ENCODE measurements at places on chromosomes 1 and 21.

- DNase-seq = no peak
Measured at GRCh38 chr1:147264158-147264768, 21.8 kb downstream of the CHD1L start.

DNA sequence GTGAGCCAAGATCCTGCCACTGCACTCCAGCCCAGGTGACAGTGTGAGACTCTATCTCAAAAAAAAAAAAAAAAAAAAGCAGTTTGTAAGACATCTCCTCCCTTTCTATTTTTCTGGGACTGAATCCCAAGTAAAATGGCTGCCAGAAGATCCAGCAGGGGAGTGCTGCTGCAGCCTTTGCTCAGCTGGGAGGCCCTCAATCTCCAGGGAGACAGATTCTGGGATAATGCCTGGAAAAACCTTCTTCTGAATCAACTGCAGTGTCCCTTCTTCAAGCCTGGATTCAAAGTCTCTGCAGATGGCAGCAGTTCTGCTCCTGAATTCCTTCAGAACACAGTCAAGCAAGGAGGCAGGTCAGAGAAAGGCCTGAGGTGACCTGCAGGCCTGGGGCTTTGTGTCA is 191.0 kb upstream of the NRIP1 start:
- no peak for DNase-seq

DNA sequence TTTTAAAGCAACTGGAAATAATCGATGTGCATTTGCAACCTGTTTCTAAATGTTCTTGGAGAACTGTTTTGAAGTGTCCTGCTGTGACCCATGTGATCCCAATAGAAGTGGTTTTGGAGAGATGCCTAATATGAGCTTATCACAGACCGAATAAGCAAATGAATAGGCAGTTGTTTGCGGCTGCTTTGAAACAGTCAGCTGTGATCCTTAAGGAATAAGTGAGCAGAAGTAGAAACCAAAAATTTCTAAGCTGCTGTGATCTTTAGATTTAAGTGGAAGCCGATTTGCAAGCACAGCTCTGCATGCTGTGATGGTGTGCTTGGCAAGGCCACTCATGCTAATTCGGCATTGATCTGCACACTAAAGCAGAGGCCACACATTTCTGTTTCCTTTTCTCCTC is 329.5 kb upstream of the DUSP10 start:
- DNase-seq = no peak

DNA sequence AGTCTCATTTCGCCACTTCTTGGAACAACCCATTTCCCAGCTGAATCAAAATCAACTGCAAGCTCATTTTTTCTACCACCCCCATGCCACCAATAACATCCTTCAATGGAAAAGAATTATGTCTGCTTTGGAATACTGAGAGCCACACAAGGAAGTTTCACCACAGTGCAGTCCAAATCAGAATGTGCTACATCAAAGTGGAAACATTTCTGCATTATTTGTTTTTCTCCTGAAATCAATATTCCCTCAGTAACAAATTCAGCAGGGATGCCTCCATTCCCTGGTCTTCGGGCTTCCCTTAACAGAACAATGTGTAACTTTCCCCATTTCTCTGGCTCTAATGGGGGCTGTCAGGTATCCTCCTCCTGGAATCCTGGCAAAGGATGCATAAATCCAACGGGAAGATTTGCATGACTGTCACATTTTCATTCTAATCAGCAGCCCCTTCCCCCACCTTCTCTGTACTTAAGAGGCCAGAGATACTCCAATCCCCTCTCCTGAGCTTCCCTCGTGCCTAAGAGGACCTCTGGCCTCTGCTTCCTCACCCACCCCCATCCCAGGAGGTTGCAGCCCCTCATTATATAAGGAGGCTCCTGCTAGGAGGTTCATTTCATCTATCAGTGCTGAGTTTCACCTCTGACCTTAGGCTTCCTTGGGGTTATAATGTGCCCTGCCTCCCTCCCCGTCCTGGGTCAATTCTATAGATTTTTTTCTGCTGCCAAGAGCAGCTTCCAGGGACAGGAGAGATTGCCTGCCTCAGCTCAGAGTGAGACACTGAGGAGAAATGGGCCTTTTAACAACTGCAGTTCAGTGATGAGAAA is 201.1 kb downstream of the OMA1 start:
- no peak for DNase-seq

GRCh38 chr21:42218836-42219605 is at the start of gene ABCG1:
ABCG1 (plus strand) TSS chr21:42219140; CDS start chr21:42219263, 123 bp downstream.
- DNase-seq = no peak

DNA sequence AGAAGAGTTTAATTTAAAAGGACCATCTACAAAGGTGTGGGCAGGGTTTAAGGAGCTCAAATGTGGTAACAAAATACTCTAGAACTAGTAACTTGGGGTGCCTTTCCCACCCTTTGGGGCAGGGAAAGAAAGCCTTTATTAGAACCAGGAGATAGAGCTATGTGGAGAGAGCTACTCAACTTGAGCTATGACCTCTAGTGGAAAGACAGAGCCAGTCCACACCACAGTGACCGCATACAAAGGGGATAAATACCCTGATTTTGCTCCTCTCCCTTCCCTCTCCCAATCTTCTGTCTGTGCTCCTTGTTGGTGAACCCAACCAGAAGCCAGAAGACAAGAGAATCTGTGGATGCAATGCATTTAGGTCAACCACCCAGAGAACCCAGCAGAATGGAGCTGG is 54.4 kb upstream of the JAK1 start:
- no peak for DNase-seq

DNA sequence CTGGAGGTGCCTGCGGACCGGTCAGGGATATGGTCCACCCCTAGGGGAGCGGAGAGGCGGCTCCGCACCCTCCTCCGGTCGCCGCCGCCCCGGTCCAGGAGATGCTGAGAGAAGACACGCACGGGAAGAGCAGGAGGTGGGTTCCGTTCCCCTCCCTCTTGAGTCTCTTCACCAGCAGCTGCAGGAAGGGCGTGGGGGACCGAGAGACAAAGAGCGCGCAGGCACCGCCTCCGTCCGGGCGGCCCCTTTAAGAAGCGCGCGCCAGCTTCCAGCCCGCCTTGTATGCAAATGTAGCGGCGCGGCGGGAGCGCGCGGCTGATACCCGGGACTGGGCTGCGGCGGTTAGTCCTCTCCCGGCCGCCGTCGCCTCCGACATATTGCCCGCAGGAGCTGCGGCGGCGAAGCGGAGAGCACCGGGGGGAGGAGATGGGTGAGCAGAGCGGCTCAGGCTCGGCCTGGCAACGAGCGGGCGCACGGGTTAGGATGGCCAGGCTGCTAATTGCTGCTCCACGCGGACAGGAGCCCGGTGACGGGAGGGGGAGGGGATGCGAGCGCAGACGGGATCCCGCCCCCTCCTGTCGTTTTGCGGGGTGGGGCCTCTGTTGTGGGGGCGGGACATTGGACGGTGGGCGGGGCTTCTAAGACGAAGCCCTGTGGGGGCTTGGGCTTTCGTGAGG is at the start of gene TMEM39B:
Gene TMEM39B (plus strand): TSS at position 318 of the 677 bp plus-strand sequence. CDS start 109 bp downstream, at position 427.
- DNase-seq = peak; percentile 98

DNA sequence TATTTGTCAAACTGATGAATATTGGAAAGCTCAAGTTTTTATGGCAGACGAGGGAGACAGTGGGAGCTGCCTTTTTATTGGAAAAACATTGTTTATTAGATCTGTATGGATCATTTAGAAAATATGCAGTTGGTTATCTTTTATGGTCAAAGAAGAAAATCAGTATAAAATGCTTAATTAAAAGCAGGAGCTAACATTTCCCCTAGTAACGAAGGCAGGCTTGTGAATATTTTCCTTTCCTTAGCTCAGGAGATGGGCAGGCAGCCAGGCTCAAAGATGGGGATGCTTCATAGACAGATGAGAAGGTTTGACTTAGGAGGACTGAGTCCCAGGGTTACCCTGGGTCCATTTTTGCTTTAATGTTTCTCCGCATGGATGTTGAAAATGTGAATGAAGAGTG is 26.0 kb downstream of the ROR1 start:
- DNase-seq = no peak

- no peak for DNase-seq
Measured at GRCh38 chr1:160665330-160666078, 18.7 kb upstream of the SLAMF1 start.

GRCh38 chr1:208717525-208717924 is 473.3 kb upstream of the PLXNA2 start:
- no peak for DNase-seq

GRCh38 chr1:73491621-73492020 is 706.4 kb downstream of the LRRIQ3 start:
- no peak for DNase-seq

GRCh38 chr1:18542351-18542750 is 61.6 kb downstream of the KLHDC7A start:
- no peak for DNase-seq

GRCh38 chr1:165737196-165737595 is 31.5 kb downstream of the TMCO1 start:
- DNase-seq = no peak

DNA sequence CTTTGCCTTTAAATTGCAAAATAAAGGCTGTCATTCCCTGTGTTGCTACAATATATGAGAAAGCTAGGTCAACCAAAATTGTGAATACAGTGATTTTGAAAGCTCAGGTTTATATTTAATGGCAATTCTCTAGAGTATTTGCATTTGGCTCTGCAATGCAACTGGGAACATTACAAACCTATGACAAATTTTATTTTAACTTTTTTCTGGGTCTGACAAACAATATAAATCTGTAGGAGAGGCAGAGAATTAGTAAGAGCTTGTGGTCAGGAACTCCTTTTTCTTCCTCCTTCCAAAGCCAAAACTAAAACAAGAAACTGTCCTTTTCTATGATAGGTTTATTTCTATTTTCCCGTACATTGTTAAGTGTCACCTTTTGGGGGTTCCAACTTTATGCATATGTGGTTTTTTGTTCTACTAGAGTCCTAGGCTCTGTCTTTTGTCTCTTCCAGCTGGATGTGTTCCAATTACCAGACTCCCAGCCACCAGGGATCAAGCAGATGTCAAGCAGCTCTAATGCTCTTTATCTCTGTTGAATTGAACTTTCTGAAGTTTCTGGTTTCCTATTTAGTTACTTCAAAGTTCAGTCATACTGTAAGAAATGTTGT is 106.9 kb downstream of the ASH1L start:
- DNase-seq = no peak

GRCh38 chr1:181128592-181129497 is 40.3 kb downstream of the IER5 start:
- DNase-seq = no peak

- no peak for DNase-seq
Measured at GRCh38 chr1:37097731-37098130, 63.4 kb upstream of the GRIK3 start.

- no peak for DNase-seq
Measured at GRCh38 chr1:1869469-1869868, 21.4 kb downstream of the GNB1 start.

- no peak for DNase-seq
Measured at GRCh38 chr1:36711480-36711879, 228.8 kb upstream of the CSF3R start.

DNA sequence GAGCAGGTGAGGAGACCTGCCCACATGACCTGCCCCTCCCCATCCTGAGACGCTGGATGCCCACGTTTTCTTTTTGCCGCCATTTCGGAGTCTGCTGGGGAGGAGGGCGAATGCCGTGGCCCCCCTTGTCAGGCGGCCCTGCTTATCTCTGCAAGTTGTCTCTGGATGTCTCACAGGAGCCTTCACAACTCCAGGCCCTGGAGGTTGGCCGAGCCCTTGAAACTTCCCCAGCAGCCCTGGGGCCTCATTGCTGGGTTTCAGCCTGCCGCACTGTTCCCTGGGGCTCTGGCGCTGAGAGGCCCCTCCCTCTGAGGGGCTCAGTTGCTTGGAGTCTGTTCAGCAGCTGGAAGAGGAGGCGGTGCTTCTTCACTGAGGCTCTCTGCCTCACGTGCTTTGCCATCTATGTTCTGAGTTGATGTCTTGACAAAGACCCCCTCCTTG is 29.8 kb upstream of the ZBTB21 start:
- DNase-seq = no peak

DNA sequence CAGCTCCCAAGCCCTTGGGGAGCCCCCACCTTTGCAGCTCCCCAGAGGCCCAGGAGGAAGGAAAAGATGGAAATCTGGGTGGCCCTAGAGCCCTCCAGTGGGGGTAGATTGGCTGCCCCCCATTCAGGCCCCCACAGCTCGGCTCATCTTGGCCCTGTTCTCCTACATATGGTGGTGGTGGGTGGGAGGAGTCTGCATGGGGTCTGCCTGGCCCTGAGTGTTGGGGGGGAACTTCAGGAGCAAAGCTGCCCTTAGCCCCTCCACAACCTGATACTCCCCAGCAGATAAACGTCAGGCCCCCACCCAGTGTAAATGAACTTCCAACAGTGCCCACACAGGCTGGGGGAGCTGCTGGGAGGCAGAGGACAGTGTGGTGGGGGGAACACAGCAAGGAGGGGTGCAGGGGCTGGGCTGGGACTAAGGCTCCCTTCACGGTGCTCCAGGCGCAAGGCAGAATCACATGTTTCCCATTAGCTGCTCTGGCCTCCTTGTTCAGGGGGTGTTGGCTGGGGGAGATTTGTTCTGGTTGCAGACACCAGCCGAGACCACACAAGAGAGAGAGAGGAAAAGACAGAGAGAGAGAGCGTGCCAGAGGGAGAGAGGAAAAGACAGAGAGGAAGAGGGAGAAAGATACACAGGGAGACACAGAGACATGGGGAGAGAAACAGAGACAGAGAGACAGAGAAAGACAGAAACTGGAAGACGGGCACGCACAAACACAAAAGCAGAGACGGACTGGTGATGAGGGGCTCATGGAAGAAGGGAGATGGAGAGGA is 42.6 kb downstream of the AHDC1 start:
- DNase-seq = no peak

DNA sequence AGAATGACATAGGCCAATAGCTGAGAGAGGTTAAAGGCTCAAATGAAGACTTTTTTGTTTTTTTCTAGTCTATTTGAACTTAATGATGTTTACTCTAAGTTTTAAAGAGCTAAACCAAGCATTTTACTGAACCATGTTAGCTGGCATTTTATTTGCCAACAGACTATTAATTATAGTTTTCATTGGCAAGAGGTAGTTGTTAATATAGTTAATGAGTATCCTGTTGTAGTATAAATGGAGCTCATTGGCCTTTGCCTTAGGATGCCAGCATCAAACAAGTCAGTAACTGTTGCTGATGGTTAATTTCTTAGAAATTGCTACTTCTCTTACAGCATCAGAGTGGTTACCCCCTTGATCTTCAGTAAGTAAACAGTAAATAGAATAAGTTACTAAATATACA is 339.0 kb upstream of the B3GALT2 start:
- no peak for DNase-seq

DNA sequence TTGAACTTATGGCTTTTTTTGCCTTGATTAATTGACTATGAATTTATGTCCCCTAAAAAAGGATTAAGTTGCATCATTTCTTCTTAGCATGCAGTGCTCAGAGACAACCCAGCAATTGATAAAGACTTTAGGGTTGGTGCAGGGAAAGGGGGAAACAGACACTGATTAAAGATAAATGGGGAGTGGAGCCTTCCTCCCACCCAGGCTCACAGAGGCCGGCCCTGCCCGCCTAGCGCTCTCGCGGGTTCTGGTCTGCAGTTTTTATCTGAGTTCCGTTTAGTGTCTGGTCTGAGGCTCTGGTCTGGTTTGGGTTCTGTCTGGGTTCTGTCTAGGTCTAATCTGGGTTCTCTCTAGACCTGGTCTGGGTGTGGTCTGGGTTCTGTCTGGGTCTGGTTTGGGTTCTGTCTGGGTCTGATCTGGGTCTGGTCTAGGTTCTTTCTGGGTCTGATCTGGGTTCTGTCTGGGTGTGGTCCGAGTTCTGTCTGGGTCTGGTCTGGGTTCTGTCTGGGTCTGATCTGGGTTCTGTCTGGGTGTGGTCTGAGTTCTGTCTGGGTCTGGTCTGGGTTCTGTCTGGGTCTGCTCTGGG is 48.1 kb downstream of the ABCG1 start:
- DNase-seq = no peak

- DNase-seq = no peak
Measured at GRCh38 chr1:154862907-154863306, 7.2 kb downstream of the KCNN3 start.

Data from osteocyte (in vitro differentiated cells).